NCI-H526 (cell line): ENCODE measurements at places on chromosomes 2 and 18.

- no peak for DNase-seq
These were observed 14.1 kb downstream of the LIMS1 start for GRCh38 chr2:108548208-108549003.

- DNase-seq, result no peak
These were observed 19.2 kb downstream of the ATP6V1B1 start for GRCh38 chr2:70954886-70955285.

GRCh38 chr18:62288665-62289008 lies 36.5 kb upstream of the TNFRSF11A start:
- DNase-seq, result no peak

- DNase-seq, result no peak
These were observed 32.1 kb upstream of the MAL start for GRCh38 chr2:94993176-94994062.

- DNase-seq, result no peak
These were observed 13.2 kb downstream of the TXNDC2 start for GRCh38 chr18:9898792-9899549.

- DNase-seq, result no peak
These were observed 113.1 kb upstream of the SP3 start for GRCh38 chr2:174078275-174078674.

DNA sequence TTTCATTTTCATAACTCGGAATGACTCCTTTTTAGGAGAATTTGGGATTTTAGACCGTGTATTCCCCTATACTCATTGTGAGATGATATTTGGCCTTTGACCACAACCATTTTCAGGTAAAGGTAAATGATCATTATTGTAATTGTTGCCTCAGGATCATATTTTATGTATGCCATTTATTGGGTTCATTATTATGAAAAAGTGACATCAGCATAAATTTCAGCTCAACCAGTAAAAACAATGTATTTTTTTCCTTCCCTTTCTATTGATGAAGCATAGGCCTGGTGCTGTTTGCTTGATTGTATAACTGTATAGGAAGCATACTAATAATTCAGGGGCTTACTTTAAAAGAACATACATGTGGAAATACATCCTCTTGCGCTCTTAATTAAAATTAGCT lies 832.9 kb upstream of the FANCL start:
- no peak for DNase-seq

GRCh38 chr2:217810260-217810659 lies 192.5 kb downstream of the TNS1 start:
- DNase-seq, result no peak

DNA sequence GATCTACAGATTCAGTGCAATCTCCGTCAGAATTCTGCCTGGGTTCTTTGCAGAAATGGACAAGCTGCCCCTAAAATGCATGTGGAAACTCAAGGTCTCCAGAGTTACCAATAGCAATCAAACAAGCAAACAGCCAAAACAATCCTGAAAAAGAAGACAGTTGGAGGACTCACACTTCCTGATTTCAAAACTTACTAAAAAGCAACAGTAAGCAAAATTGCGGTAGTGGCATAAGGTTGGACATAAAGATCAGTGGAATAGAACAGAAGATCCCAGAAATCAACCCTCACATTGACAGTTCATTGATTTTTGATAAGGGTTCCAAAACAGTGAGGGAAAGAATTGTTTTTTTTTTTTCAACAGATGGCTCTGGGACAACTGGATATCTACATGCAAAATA lies 59.7 kb downstream of the NPPC start:
- no peak for DNase-seq

DNA sequence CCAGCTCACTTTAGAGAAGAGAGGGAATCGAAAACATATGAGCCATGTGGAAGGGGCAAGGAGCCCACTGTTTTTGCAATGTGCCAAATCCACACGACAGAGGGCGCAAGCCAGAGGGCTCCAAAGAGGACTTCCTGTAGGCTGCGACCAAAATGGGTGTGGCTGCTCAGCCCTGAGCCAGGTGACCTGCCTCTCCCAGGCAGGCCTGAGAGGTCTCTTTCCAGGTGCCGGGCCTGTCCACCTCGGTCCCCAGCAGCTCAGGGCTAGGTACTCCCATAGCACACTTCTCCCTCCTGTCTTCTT lies 153.8 kb downstream of the TTC32 start:
- DNase-seq, result no peak

DNA sequence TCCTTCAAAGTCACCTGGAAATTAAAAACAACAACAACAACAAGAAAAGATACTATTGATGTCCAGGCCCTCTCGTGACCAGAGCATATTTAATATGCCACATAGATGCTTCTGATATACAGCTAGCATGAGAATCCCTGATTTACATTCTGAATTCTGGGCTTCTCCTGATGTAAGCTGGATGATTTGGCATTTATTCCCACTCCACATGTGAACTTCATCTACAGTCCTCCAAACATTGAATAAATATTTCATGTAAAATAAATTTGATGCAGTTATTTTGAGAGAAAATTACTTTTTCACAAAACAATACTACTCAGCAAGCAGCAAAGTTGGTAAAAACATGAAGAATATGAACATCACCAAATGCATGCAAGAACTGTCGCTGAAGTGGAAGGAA lies 453.2 kb upstream of the SETBP1 start:
- DNase-seq, result no peak

DNA sequence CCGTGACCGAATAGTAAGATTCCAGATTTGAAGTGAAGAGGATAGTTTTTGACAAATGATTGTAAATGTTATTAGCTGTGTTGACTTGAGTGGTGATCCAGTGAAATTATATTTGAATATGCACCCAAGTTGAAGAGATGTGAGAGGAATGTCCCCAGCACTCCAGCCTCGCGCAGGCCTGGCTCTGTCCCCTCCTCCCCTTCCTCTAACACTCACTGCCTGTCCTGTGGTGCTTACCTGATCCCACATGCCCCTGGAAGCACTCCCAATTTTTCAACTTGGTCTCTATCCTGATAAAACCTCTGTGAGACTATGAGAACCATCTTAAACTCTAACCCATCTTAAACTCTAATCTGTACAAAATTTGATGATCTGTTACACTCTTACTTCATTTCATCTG lies 154.7 kb upstream of the LRP1B start:
- DNase-seq, result no peak

GRCh38 chr18:79848294-79848578 lies 50.5 kb downstream of the KCNG2 start:
- no peak for DNase-seq

GRCh38 chr18:77539860-77540259 lies 290.2 kb downstream of the GALR1 start:
- DNase-seq, result no peak

- DNase-seq, result no peak
These were observed 25.9 kb upstream of the YES1 start for GRCh38 chr18:837922-838321.

DNA sequence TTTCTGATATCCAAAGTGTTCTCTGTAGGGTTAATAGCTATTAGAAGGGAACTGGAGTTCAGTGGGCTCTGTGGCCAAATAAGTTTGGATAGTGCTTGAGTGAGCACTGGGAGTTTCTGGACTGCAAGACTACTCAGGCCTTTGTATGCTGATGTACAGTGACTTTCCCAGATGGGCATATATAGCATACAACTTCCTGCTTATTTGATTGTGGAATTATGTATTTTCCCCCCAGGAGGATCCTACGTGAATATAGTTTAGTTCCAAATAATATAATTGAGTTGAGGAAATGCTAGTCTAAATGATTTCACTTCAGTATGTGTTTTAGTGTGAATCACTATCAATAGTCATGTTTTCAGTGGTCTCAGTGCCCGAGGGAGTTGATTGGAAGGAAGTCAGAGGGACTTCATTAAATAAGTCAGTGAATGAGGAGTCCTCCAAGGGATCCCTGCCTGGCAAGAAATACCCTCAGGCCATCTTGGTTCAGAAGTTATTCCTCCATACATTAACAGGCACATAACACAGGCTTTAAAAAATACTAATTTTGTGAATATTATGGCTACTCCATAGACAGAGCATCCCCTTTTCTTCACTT lies 251.4 kb downstream of the PRKCE start:
- DNase-seq, result no peak

DNA sequence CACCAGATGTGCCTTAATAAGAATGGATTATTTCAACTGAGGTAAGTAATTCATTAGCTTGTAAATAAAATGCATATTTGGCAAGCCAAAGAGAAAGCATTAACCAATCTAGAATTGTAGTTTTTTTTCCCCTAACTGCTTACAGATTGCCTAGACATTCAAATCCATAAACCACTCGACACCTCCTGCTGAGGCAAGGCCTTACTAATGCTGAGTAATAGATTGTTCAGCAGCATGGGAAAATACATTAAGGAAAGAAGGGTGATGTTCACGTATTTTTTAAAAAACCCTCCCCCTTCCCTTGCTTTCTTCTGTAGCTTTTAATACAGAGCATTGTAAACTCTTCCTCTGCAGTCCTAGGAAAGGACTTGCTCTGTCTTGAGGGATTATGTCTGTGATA lies 17.0 kb upstream of the LINC00305 start:
- DNase-seq, result no peak

DNA sequence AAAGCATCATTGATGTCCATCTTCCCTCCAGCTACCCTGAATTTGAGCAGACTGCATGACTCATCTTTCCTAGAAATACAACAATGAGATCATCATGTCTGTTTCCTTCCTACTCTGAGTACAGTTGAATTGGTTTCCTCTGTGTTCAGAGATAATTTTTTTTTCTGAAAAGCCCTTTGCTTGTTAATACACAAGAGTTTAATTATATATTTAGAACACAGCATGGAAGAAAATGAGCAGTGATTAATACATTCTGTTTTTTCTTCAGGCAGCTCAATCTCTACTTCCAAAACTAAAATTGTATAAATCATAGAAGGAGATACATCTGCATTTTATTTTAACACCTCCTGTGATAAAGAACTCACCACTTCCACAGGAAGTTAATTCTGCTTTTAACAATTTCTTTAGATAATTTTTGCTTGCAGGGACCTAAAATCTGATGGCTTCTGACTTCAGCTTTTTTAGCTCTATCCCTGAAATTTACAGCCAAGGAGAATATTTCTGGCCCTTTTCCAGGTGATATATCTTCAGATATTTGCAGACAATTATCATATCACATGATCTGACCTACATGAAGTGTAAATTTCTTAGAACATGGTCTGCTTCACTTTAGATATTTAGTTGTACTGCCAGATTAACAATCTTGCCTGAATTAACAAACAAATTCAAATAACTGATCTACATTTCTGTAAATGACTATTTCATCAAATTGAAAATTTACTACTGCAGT lies 249.0 kb downstream of the TRIB2 start:
- DNase-seq, result no peak

GRCh38 chr2:217954469-217954868 lies 48.3 kb downstream of the TNS1 start:
- DNase-seq, result no peak

- DNase-seq, result no peak
These were observed 23.1 kb downstream of the PASK start for GRCh38 chr2:241126201-241126611.

GRCh38 chr18:31432316-31432715 lies 15.2 kb upstream of the DSG3 start:
- no peak for DNase-seq

GRCh38 chr2:188751816-188752215 lies 222.4 kb upstream of the COL3A1 start:
- DNase-seq, result no peak

- DNase-seq, result no peak
These were observed 4.6 kb upstream of the CTDSP1 start for GRCh38 chr2:218395090-218395444.

GRCh38 chr2:246489-247144 lies 17.2 kb downstream of the SH3YL1 start:
- no peak for DNase-seq

DNA sequence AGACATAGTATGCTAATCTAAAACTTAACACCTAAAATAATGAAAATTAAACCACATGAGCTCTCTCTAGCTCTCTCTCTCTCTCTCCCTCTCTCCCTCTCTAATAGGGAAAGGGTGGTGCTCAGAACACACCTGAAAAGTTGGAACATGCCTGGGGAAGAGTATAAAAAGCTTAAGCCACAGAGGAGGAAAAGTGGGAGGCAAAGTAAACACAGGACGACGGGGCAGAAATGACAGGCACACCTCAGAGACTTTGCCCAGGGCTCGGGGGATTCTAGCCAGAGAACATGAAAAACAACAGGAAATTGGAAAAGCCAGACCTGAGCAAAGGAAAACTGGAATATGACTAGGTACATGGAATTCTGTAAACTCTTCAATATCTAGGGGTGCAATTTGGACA lies 666.1 kb downstream of the BCL11A start:
- no peak for DNase-seq

DNA sequence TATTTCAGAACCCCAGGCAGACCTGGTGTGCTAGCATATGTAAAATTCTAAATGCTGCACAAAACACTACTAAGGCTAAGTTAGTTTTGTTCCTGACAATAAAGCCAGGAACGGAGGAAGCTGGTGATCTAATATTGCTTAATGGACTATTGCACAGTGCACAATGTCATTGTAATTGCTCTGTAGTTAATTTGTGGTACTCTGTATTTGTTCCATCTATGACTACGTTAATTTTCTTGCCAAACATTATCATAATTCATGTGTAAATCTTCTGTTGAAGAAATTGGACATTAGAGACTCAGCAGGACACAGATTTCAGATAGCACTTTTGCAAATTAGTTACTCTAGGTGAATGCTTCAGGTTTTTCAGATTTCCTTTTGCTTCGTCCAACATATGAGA lies 232.3 kb downstream of the RIT2 start:
- no peak for DNase-seq

DNA sequence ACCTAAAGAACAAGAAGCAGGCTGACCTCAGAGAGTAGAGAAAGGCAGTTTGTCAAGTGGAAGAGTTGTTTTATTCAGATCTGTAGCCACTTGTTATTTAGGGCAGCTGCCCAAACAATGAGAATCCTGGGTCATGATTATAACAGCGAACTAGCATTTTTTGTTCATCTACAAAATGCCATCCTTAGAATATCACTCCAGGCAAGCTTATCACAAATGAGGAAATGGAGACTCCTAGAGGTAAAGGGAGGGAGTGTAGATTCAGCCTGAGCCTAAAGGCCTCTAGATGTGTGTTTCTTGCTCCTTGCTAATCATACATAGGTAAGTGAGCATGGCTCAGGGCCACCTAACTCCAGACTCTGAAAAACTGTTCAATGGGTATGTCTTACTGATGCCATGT lies 126.1 kb downstream of the HNMT start:
- peak; percentile 53 for DNase-seq

- DNase-seq, result no peak
These were observed 31.7 kb upstream of the CYBRD1 start for GRCh38 chr2:171490577-171490976.

DNA sequence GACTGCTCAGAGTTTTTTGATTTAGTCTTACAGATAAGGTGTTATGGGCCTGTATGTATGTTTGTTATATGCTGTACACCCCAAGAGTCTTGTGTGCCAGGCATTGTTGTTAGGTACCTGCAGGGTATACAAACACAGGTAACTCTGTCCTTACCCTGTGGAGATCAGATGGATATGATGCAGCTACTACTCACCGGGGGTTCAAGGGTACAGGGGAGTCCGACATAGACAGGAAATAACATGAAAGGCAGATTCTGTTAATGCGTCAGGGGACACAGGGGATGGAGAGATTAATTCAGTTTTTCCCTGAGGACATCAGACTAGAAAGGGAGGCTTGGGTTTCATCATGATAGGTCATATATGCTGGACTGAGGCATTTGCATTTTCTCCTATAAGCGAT lies 31.3 kb downstream of the TRAK2 start:
- no peak for DNase-seq
